Activated CD8-positive, alpha-beta memory T cell treated with anti-CD3 and anti-CD28 coated beads for 1 hour (primary cell): ENCODE measurements at places on chromosomes 11 and 22.

- DNase-seq: no peak
Measured at GRCh38 chr11:83249445-83249844, 36.7 kb downstream of the CCDC90B start.

GRCh38 chr11:17722000-17722643 is 2.8 kb downstream of the MYOD1 start:
- DNase-seq: no peak

GRCh38 chr11:64803846-64804345 is 882 bp upstream of the MAP4K2 start:
- DNase-seq: no peak

DNA sequence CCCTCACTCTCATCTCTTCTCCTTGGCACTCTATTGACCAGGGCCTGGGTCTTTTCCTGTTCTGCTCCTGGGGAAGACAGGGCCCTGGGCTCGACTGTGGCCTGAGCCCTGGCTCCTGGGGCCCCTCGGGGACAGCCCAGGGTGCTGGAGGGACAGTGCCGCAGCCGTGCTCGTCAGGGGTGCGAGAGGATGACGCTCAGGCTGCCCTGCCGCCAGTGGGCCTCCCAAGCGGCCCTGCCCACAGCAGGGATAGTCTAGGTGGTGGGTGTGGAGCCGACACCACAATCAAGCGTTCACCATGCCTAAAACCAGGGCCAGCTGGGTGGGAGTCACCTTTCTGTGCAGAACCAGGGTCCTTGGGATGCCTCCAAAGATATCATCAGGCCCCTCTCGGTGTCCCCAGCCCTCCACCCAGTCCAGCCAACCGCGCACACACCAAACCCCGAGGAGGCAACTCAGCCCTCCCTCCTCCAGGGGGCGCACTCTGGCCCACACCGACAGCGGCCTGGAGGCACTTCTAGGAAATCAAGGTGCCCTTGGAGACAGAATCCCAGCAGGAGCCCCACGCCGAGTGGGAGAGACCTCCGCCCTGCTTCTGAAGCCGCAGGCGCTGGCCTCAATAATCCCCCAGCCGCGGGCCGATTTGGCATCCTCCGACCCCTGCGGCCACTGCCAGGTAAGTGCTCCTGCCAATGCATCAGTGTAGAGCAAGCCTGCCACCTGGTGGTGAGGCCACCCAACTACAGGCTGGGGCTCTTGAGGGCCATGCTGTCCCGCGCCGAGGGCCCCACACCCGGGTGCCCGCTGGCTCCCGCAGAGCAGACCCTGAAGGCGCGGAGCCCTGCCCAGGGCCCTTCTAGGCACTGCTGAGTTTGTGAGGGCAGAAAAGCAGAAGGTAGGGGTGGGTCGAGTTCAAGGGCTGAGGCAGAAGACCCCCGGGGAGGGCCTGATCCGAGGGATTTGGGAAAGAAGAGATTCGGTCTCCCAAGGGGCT is 496.4 kb downstream of the BUD13 start:
- peak; percentile 5 for DNase-seq

- DNase-seq: no peak
Measured at GRCh38 chr22:45878051-45878781, 98.7 kb downstream of the WNT7B start.

DNA sequence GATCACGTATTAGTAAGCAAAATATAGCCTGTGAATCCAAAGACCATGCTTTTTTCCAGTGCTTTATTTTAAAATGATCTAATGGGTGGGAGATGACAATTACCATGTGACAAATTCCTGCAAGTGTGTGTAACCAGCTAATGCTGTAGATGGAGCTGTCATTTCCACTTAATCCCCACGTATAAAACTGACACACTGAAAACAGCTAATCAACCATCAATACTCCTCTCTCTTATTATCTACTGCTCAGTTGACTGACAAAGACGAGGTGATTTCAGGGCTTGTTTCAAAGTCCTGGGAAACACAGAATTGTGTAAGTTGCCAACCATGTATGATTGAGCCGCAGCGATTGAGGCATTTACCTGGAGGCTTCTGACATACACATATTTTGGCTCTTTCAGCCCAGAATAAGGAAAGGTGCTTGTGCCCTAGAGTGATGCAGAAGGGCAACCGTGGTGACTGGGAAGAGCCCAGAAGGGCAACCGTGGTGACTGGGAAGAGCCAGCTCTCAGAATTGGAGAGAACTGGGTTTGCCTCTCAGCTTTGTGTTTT is 9.7 kb downstream of the SLN start:
- no peak for DNase-seq

- no peak for DNase-seq
Measured at GRCh38 chr11:44112091-44112821, 16.8 kb downstream of the EXT2 start.

DNA sequence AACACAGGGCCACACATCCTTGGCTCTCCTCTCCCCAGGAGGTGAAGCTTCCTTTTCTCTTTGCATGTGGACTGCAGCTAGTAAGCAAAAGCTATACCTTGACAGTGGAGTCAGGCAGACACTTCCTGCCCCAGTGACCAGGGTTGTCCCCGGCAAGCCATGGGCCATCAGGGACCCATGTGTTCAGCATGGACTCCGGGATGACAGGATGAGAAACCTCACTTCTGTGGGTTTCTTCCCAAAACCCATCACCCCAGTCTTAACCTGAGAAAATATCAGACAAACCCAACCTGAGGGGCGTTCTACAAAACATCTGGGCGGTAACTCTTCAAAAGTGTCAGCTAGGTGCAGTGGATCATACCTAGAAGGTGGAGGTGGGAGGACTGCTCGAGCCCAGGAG is 40.2 kb downstream of the GNB1L start:
- DNase-seq: no peak

GRCh38 chr22:49046546-49047361 is 780.9 kb downstream of the BRD1 start:
- no peak for DNase-seq

DNA sequence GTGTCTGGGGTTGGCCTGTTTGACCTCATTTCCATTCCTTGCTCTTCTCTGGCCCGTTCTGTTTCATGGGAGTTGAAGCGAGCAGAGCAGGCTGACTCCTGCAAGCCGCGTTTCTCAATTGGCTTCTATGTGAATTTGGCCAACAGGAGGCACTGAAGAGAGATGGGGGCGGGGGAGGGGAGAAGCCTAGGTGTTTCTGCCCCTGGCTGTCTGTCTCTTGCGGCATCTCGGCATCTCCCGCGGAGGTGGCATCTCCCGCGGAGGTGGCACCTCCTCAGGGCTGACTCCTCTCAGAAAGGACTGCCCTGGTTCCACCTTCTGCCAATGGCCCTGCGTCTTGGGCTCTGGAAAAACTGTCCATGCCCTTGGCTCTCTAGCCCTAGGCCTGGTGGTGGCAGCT is 125.6 kb upstream of the CSNK2A3 start:
- no peak for DNase-seq

GRCh38 chr22:47767403-47767802 is 1005.0 kb downstream of the TBC1D22A start:
- DNase-seq: no peak

- no peak for DNase-seq
Measured at GRCh38 chr11:33615751-33616150, 84.9 kb downstream of the C11orf91 start.

- DNase-seq: no peak
Measured at GRCh38 chr11:117713538-117713991, 83.5 kb downstream of the DSCAML1 start.

GRCh38 chr22:24584871-24585411 is 7.9 kb downstream of the LRRC75B start:
- no peak for DNase-seq

DNA sequence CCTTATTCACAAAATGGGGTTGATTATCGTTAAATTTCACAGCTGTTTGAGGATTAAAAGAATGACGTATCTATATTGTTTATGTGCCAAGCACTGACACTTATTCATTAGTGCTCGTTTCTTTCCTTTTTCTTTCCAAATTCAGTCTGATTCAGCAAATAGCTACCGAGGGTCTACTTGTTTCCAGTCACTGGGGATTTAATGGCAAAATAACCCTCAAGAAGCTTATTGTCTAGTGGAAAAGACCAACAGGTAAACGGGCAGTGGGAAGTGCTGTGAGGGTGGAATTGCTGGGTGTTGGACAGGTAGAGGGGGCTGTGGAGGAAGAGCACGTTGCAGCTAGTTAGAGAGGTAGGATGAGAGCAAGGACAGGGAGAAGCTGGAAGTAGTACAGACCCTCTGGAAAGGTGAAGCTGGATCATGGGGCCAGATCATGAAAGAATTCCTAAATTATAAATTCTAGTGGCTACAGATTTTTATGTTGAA is 48.3 kb upstream of the BIRC3 start:
- DNase-seq: no peak

- DNase-seq: no peak
Measured at GRCh38 chr11:128848815-128849455, 18.2 kb downstream of the KCNJ1 start.

DNA sequence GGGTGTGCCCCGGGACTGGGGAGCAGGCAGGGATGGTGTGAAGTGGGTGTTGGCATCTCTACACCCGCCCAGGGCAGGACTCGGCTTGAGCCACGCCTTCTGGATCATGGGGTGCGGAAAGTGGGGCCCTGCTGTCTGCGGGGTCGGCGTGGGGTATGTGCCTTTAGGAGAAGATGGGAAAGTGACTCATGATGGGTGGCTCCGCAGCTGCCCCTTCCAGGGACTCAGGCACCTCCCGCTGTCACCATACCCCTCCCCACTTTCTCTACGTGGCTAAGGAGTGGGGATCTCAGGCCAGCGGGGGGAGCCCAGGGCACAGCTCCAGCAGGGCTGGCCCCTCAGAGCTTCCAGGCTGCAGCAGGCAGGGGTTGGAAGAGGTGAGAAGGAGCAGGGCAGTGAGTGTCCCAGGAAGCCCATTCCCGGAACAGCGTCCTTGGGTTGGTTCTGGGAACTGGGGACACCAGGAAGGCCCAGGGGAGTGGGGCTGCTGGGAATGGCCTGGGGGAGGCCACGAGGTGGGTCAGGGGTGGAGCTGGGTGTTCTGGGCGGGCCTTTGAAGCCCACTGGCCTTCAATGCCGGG is 102.9 kb upstream of the FGF3 start:
- no peak for DNase-seq

GRCh38 chr22:37244114-37244921 is at the start of gene RAC2:
TSS of gene RAC2 (minus strand) at chr22:37244269. CDS start at chr22:37244148, 121 bp downstream.
- DNase-seq: peak; percentile 86

DNA sequence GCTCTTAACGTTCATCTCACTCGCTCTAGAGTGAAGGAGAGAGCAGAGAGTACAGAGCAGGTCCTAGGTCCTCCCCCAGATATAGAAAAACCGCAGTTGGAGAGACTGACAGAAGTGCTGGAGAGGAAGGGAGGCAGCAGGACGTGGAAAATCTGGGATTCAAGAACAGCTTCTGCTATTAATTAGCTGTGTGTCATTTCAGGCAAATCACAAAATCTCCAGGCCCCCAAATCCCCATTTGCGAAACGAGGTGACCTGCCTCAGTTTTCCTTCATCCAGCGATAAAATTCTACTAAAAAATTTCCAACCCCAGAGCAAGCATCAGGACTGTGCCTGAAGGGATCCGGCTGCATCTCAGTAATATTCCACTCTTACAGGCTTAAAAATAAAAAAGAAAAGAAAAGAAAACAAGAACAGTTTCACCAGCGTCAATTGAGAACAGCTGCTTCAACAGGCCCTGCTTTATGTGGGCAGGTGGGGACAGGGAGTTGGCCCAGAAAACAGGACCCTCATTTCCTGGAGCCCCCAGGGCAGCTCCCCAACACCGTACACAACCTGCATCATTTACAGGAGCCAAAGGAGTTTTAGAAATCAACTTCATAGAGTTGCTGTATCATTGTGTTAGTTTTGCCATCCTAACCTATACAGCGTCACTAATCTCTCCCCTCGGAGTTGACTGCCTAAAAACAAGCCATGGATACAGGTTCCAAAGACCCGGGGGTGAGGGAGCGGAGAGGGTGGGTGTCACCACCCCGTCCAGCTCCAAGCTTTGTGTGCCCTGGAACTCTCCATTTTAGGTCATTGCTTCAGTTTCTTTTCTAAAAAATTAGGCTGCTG is 2.3 kb upstream of the MALAT1 start:
- no peak for DNase-seq

GRCh38 chr22:39839917-39840510 is 53.5 kb downstream of the ENTHD1 start:
- no peak for DNase-seq

- DNase-seq: no peak
Measured at GRCh38 chr22:43153899-43154298, 2.5 kb downstream of the TSPO start.

GRCh38 chr22:47813661-47814060 is 1051.2 kb downstream of the TBC1D22A start:
- no peak for DNase-seq

- no peak for DNase-seq
Measured at GRCh38 chr11:69919659-69920344, 100.6 kb upstream of the FGF3 start.

DNA sequence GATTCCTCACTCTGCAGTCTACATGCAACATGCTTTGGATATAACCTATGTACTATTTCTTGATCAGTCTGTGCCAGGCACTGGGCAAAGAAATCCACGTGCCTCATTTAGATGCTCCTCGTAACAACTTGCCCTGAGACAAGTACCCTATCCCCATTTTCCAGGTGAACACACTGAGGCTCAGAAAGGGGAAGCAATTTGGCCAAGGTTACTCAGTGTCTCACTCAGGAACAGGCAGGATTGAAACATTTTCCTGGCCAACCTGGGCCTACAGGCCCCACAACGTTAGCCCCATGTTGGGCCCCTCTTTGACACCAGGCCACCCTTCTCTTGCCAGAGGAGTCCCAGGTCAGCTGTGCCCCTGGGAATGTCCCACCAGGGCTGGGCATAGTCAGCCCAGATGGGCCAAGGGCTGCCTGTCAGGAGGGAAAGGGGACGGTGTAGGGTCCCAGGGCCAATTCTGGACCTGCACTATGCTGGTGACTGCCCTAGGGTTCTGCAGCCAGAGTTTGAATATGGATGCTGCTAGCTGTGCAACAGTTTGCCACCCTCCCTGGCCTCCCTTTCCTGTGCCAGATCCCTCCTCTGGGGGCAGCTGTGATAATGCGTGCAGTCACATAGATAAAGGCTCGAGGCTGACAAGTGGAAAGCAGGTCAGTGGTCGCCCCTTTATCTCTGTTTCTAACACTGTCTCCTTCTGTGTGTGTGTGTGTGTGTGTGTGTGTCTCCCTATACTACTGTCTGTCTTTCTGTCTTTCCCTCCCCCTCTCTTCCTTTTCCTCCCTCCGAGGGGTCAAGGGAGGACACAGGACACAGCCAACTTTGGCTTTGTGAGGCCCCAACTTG is 10.4 kb upstream of the EMID1 start:
- no peak for DNase-seq

DNA sequence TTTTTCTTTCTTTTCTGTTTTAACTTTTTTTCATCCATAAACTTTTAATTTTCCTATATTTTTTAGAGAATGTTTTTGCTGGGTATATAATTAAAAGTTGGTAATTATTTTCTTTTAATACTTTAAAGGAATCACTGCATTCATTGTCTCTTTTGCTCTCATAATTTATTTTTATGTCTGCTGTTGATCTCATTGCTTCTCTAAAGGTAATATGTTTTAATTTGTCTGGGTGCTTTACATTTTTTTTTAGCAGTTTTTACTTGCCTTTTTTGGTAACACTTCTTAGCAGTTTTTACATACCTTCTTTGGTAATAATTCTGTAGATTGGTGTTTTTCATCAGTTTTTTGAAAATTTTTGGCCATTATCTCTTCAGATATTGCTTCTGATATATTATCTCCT is 89.4 kb upstream of the BMAL1 start:
- DNase-seq: no peak

- no peak for DNase-seq
Measured at GRCh38 chr22:43338766-43339345, 4.3 kb downstream of the SCUBE1 start.
